ENCODE measurements at places on chromosomes 5 and 9. TPM values are rescaled to one million over a fixed set of nuclear protein-coding genes. Genes with fewer than 3 reads are reported as not detected.

- H3K27ac ChIP-seq: no peak overlapping the region
- peaks cover 19% of the 10 kb centered on the region for H3K36me3 ChIP-seq
- no peak for DNase-seq
- peaks cover 12% of the 10 kb centered on the region for H3K4me1 ChIP-seq
- H3K4me3 ChIP-seq: no peak overlapping the region
- H3K27me3 ChIP-seq: no peaks in the 10 kb centered on the region
Measured at GRCh38 chr5:14782591-14782990, 89.0 kb downstream of the ANKH start.

- H3K4me1 ChIP-seq: no peaks in the 10 kb centered on the region
- no peak overlapping the region for H3K4me3 ChIP-seq
- H3K27ac ChIP-seq: no peak overlapping the region
- H3K36me3 ChIP-seq: no peaks in the 10 kb centered on the region
Measured at GRCh38 chr5:42591015-42591414, 165.6 kb upstream of the CCDC152 start.

DNA sequence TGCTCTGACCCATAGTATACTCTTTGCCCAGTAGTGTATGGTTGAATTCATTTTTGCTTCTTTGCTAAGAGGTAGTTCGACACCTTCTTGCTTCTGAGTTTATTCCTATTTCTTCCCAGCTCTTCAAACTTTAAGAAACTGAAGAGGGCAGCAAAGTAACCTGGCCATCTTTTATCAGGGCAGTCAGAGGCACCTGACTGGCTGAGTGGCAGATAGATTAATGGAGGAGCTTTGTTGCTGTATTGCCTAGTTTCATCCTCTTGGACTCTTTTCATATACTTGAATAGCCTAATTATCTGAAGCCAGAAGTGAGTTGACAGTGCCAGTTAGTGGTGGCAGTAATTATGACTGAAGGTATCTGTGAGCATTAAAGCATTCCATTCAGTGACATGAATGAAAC, 82.5 kb downstream of the UHRF2 start:
- H3K27ac ChIP-seq: no peak overlapping the region
- H3K4me1 ChIP-seq: peaks cover 2% of the 10 kb centered on the region
- peaks cover 26% of the 10 kb centered on the region for H3K36me3 ChIP-seq
- H3K4me3 ChIP-seq: no peak overlapping the region
- no peaks in the 10 kb centered on the region for H3K27me3 ChIP-seq

DNA sequence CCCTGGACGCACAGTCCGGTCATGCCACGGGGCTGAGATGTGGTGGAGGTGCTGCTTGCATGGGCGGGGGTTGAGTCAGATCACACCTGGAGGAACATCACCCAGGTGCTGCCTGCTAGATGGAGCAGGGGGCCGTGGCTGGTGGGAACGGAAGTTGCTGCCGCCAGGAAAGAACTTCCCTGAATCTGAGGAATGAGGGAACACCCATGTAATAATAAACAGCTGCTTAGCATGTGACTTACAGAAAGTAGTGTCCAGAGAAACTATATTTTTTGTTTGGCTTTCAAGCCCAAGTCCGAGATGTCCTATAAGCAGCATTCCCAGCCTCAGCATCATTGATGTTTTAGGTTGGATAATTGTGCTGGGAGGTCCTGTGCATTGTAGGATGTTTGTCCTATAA, 27.1 kb upstream of the FAM240B start:
- no peak overlapping the region for H3K4me3 ChIP-seq
- no peaks in the 10 kb centered on the region for H3K36me3 ChIP-seq
- H3K27ac ChIP-seq: no peak overlapping the region

Gene IL9
- total RNA-seq: not detected

Gene MEGF10
- not detected for total RNA-seq

Measured in activated naive CD8-positive, alpha-beta T cell treated with anti-CD3 and anti-CD28 coated beads, Interleukin-2, amount 10 ng/mL, durations not matched to agents 7 days and 5 days (primary cell).